Activated CD8-positive, alpha-beta memory T cell treated with anti-CD3 and anti-CD28 coated beads for 4 hours (primary cell): ENCODE measurements at places on chromosomes 2 and 18.

- DNase-seq, result no peak
Measured at GRCh38 chr2:169928463-169928864, 101.2 kb downstream of the UBR3 start.

DNA sequence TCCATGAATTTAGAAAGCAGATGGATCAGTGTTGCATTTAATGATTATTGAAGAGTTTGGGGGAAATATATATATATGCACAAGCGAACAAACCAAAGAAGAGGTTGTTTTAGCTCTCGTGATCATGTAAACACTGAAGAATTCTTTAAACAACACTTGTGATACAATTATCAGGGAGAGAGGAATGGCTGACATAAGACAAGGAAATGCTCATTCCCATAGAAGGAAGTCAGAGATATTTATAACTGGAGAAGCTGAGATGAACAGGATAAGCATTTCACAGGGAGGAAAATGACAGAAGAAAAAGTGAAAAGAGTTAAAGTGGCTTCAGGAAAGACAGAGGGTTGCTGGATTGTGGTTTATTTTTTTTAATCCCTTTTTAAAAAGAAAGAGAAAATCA is 10.6 kb upstream of the COL6A3 start:
- DNase-seq, result no peak

GRCh38 chr2:236193026-236193425 is 24.8 kb upstream of the GBX2 start:
- no peak for DNase-seq

GRCh38 chr2:238183821-238184220 is 19.7 kb downstream of the ILKAP start:
- no peak for DNase-seq

DNA sequence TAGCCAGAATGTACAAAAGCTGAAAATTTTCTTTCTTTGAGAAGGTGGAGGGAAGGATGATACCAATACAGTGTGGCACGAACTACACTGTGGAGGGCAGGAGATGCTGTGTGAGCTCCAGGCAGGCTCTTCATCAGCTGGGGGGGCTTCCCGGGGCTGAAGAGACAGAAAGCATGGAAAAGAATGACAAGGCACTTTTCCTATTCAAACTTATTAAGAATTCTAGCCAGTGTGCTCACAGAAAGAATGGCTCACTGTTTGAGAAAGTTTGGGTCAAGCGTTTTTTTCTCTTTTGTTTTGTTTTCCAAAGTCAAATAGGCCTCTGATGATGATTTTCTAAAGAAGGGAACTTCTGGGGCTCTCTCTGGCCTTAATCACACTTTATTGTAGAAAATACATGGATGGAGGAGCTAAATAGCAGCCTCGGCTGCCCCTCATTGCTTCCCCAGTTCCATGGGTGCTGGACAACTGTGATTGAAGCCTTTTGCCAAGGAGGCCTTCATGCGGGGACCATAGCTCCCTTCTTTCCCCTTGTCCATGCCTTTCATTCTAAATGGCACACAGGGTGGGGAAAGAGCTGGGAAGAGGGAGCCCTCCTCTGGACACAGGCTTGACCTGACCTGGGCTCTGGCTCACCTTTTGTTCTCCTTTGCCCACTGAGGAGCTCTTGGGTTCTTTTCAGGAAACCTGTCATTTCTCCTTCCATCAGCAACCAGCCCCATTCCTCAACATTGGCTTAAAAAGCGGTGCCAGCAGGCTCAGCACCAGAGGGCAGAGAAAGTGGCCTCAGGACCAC is 130.6 kb downstream of the TDRD15 start:
- DNase-seq, result no peak

DNA sequence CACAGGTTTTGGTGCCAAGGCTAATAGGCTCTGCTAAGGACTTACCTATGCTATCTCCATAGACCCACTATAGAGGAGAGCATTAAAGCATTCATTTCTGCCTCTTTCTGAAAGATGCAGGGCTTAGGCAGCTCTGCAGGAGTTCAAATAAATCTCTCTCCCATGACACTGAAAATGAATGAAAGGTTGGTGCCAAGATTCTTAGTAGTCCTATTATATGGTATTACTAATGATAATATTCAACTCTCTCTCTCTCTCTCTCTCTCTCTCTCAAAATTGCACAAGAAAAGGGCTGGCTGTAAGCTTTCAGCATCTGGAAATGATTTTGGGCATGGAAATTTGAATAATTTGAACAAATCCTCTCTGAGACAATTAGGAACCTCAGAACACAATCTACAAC is 433.7 kb downstream of the MBD2 start:
- DNase-seq, result no peak

- DNase-seq, result no peak
Measured at GRCh38 chr2:19600506-19600905, 242.1 kb upstream of the OSR1 start.

GRCh38 chr2:202072226-202072625 is 829 bp upstream of the KIAA2012 start:
- no peak for DNase-seq

- DNase-seq, result no peak
Measured at GRCh38 chr2:220452561-220452960, 825.1 kb downstream of the SLC4A3 start.

DNA sequence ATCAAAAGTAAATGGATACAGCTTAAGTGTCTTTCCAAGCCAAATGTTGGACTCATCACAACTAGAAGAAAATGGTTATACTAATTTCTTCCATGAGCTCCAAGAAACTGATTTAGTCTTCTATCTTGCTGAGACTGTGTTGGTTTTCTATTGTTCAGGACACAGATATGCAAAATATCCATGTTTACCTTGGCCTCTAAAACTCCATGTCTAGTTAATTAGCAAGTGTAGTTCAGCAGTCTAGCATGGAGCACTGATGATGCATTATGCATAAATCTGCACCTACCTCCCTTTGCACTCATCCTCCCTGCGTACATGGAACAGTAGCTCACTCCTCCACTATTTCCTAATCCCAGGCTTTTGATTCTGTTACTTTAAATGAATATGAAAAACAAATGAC is 731.4 kb upstream of the CHAC2 start:
- DNase-seq, result no peak

DNA sequence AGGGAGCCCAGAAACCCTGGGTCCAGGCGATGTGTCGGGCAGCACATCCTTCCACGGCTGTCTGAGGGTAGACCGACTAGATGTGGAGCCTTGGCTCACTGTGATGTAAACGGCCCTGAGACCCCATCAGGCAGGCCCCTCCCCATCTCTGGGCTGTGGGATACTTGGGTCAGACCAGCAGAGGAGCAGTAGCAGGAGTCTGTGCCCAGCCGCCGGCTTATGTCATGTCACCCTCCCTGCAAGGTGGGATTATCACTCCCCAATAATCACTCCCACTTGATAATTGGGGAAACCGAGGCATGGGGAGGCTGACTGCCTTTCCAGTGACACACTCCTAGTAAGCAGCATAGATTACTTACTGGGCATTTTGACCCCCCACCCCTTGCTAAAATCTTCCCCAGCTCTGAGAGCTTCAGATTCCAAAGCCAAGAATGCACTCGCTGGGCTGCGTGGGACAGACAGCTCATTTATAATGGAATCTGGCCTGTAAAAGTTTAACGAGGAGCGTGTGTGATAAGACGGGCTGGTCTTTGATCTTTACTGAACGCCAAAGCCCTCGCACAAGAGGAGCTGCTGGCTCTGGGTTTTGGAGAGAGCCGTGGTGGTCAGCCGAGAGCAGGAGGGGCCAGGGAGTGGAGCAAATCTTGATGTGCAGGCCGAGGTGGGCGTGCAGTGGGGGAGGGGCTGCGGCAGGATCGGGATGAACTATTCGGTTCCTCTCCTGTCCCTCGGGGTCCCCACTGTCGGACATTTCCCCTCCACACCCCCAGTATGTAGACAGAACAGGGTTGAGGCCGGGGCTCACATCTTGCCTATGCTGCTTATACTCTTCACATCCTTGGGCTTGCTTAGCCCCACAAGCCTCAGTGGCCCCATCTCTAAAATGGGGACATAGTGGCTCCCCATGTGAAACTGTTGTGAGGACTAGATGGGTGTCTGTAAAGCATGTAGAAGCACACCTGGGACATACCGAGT is 200.0 kb downstream of the GLI2 start:
- no peak for DNase-seq

- DNase-seq, result no peak
Measured at GRCh38 chr2:63121055-63121834, 70.6 kb downstream of the OTX1 start.

DNA sequence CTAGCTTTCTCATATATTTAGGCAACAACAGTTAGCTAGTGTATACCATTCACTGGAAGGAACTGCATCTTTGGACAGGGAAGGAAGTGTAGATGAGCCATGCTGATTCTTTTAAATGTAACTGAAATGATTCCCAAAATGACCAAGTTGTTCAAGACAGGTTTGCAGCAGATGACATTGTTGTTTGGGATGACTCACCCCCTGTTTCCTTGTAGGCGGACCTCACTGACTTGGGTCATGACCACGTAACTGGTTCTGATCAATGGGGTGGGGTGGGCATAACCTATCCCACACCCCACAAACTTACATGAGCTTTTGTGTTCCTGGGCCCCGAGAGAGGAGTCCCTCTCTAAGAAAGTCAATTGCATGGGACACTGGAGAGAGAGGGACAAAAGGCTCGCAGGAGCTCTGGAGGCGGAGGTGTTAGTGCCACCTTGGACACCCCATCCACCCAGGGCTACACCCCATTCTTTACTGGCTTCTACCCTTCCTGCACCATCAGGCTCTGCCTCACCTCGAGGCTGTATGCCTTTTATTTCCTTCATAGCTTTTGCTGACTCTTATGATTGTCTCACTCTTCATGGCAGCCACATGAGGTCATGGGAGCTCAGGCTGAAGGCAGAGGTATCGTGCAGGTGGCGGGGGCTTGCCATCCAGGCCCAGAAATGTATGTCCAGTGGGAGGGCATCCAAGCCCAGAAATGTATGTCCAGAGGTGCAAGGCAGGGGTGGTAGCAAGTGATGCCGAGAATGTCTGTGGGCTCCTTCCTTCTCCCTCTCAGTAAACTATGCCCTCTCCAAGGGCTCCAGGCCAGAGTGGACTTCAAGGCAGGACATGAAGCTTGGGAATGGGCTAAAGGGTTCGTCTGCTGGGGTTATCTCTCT is 108.0 kb downstream of the TWIST2 start:
- DNase-seq, result no peak

DNA sequence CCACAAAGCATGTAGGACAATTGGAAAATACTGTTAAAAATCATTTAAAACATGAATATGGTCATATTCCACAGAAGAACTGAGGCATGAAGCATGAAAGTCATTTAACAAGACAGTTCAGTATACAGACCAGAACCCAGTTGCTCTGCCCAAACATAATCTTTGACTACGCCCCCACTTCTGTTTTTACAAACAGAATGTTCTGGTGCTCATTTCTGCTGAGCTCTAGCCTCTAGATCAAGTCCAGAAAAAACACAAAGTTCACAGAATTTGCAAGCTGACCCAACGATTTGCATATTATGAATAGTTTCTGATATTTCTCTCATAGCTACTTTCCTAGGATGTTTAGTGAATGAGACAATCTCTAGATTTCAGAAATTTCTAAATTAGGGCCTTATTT is 424.9 kb downstream of the PID1 start:
- DNase-seq, result no peak

DNA sequence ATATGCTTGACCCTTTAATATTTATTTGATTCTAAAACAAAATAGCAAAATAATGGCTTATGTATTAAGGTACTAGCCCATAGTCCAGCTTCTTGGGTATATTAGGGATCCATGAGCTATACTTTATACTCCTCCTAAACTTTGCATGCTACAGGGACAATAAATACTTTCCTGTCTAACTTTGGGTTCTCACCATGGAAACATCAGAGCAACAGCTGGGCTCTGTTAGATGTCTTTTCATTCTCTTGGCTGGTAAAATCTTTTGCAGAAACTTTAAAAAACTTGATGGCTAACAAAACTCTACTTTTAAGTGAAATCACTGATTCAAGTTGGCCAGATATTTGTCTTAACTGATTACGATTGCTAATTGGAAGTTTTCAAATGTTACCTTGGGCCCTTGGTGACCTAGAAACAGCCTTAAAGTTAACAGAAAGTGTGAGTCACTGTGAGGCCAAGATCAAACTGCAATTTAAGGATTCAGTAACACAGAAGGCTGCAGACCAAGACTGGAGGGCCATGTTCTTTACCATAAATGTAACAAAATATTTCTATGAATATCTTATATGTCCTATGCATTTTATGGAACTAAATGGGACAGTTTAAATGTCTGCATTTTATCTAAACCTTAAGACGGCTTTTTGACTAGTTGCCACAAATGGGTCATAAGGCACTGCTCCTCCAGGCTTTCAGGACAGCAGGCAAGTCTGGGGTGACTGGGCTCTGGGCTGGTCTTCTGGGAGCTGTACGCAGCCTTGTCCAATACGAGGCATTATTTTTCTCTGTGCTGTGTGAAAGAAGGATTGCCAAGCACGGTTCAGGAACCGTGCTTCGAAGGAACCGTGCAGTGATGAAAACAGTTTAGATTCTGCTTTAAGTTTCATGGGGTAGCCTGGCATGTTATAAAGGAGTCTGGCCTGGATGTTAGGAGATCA is 188.5 kb downstream of the TPGS2 start:
- DNase-seq, result no peak
